Iris pigment epithelial cell (primary cell): ENCODE measurements at places on chromosomes 16 and 17.

GRCh38 chr17:50079334-50080095, 15.6 kb upstream of the PDK2 start:
- DNase-seq: no peak

GRCh38 chr16:85462714-85463611, 150.2 kb upstream of the GSE1 start:
- no peak for DNase-seq

GRCh38 chr17:28201315-28201714, 117.7 kb upstream of the TMEM97 start:
- DNase-seq: no peak

DNA sequence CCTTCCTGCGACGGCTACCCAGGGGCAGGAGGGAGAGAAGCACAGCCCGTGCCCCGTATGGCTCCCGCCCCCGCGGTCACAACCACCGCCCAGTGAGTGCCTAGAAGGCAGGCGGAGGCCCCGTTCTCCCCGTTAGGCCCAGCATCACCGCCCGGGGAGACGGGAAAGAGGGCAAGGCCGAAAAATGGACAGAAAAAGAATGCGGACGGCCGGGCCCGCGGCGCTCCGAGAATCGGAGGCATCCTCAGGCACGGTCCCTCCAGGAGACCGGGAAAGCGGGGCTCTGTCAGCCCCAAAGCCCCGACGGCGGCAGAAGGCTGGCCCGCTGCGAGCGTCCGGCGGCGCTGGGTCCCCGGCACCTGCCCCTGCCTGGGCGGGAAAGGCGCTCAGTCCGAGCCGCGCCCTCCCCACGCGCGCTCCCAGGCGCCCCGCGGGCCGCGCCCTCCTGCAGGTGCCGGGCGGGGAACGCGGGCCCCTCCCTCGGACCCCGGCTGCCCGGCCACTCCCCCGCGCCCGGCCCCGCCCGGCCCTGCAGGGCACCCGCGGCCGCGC, 407 bp downstream of the MCRIP1 start:
- no peak for DNase-seq

- peak; percentile 88 for DNase-seq
These were observed 137.9 kb downstream of the CDH11 start for GRCh38 chr16:64983963-64984362.

- DNase-seq: no peak
These were observed 912 bp upstream of the VAT1L start for GRCh38 chr16:77787452-77787851.

DNA sequence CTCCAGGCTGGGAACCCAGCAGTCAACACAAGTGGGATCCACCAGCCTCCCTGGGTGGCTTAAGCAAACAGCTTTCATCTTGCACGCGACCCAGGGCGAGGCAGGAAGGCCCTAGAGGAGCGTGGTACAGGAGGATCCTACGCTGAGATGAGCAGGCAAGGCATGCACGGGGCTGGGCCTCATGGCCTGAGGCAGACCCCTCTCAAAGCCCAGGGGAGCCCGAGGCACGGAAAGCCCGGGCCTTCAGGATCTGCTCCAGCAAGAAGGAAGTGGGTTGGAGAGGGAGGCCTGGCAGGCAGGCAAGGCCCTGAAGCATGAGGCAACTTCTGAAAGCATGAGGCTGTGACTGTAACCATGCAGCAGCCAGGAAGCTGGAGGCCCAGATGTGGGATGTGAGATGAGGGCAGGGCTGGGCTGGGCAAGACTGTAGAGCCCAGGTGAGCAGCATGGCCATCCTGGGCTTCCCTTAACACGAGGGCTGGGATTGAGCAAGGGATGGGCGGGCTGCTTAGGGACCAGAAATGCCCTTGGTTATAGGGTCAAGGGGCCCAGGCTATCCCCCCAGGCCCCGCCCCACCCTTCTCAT, 338.7 kb downstream of the C16orf95 start:
- DNase-seq: no peak

- DNase-seq: peak; percentile 95
These were observed 2.4 kb downstream of the SERPINF1 start for GRCh38 chr17:1764284-1764683.

DNA sequence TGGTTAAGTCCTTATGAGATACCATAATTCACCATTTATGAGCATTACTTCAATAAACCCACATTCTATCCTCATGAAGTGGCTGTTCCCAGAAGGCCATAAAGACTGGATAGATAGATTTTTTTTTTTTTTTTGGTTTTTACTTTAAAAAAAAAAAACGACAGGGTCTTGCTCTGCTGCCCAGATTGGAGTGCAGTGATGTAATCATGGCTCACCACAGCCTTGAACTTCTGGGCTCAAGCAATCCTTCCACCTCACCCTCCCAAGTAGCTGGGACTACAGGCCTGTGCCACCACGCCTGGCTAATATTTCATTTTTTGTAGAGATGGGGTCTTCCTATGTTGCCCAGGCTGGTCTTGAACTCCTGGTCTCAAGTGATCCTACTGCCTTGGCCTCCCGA, 102.3 kb downstream of the XYLT1 start:
- DNase-seq: no peak

DNA sequence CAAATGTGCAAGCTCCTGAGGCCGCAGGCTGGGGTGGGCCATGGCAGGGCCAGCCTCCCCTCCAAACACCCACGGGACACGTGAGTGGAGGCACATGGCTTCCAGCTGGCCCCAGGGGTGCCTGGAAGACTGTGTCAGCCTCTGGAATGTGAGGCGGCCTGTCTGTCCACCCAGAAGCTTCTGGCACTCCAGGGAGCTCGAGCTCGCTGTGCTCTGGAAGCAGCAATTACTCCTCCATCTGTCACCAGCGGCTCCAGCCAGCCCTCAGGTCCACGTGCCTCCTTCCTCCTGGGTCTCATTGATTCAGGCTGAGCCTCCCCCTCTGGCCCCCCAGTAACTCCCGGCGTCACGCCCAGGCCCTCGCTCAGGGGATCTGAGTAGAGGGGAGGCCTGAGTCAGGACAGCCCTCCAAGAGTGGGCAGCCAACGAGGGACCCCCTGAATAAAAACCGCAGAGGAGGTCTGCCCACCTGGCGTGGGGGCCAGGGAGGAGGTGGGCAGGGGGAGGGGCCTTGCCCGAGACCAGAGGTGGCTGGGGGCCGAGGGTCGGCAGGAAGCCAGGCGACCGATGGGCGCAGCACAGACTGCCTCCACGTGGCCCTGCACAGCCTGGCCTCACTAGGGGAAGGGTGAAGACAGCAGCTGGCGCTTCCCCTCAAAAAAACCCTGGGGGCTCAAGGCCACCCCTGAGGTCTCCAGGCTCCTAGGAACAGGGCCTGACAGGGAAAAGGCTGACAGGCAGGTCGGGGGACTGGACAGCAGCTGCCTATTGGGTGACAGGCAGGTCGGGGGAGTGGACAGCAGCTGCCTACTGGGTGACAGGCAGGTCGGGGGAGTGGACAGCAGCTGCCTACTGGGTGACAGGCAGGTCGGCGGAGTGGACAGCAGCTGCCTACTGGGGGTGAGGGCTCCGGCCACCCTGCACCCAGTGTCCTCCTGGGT, 11.9 kb downstream of the PIEZO1 start:
- peak; percentile 88 for DNase-seq

GRCh38 chr17:7843257-7843535, 9.2 kb downstream of the KDM6B start:
- DNase-seq: no peak
